ENCODE measurements at places on chromosomes 11 and 22. TPM values are rescaled to one million over a fixed set of nuclear protein-coding genes. Genes with fewer than 3 reads are reported as not detected.

The IGSF9B gene
- 2.6 TPM for total RNA-seq

The SYT7 gene
- total RNA-seq: 10.0 TPM

The APOL5 gene
- not detected for total RNA-seq

The TUBA8 gene
- total RNA-seq: 2.0 TPM

The LRRC56 gene
- total RNA-seq: 8.4 TPM

The MRGPRX4 gene
- total RNA-seq: not detected

- DNase-seq: no peak
Measured at GRCh38 chr22:20840646-20841371, 17.8 kb downstream of the PI4KA start.

DNA sequence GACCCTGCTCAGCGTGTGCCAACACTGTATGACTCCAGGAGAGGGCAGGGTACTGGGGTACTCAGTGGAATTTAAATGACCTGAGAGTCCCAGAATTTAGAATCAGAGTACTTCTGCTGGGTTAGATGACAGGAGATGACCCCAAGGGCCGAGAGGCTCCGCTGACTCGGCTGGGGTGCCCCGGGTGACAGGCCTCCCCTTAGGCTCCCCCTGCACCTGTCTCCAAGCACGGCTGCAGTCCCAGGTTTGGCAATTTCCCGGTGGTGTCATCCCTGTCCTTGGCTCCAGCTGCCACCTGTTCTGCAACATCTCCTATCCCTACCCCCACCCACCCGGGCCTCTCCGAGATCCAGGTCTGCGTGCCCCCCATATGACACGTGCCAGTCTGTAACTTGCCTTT, 1.3 kb downstream of the ACTN3 start:
- DNase-seq: no peak

DNA sequence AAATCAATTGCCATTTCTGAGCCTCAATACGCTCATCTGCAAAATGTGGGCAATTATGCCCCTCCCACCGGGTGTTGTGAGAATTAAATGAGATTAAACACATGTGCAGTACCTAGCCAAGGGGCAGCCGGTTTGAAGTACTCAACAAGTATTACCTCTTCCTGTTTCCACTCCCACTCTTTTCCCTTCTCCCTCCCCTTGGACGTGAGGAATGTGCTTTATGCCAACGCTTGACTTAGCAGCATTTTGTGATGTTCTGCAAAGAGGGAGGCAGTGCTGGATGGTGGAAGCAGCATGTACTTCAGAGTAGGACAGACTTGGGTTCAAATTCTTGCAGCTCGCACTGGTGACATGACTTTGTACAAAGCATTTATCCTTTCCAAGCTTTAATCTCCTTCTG, 306.0 kb downstream of the BUD13 start:
- no peak for DNase-seq

GRCh38 chr22:36366291-36366708, 21.5 kb downstream of the MYH9 start:
- no peak for DNase-seq

- DNase-seq: no peak
Measured at GRCh38 chr11:35334385-35335090, 84.8 kb downstream of the SLC1A2 start.

GRCh38 chr22:37378642-37379058, 48.6 kb downstream of the ELFN2 start:
- DNase-seq: no peak

All from transverse colon (tissue), 4 donors.